ENCODE measurements at places on chromosomes 13 and 19.

- DNase-seq: no peak
Observed at GRCh38 chr19:56868446-56868845, 27.9 kb upstream of the PEG3 start.

- DNase-seq: no peak
Observed at GRCh38 chr19:18475762-18476331, 37.9 kb upstream of the ISYNA1 start.

GRCh38 chr13:35988648-35989081, 142.5 kb downstream of the DCLK1 start:
- no peak for DNase-seq

DNA sequence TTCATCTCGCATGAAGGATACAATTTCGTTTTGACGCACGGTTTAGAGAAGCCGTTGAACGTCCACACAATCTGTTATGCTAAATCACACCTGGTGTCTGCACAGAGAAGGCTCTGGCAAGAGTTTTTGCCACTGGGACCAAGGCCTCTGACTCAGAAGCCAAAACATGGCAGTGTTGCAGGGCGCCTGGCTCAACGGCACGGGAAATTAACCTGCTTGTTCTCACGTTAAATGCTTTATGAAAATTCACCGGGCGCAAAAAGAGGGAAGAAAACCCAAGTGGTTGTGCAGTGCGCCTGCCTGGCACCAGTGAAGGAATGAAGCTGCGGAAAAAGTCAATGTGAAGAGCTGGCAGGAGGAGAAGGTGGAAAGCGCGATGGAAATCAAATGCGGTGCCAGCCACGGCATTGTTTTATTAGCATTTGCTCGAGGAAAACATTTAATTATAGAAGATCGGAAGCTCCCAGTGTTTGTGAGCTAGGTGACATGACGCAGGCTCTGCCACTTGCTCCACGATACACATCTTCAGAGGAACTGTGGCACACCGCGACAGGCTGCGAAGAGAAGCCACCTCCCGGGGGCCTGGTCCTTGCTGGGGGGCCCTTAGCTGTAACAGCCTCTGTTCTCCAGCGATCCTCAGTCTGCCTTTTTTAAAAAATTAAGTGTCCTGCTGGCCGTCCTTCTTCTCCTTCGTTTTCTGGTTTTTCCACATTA, 126.2 kb downstream of the ZIC5 start:
- DNase-seq: no peak

- DNase-seq: peak; percentile 11
Observed at GRCh38 chr13:99495466-99496183, 5.6 kb upstream of the TM9SF2 start.

DNA sequence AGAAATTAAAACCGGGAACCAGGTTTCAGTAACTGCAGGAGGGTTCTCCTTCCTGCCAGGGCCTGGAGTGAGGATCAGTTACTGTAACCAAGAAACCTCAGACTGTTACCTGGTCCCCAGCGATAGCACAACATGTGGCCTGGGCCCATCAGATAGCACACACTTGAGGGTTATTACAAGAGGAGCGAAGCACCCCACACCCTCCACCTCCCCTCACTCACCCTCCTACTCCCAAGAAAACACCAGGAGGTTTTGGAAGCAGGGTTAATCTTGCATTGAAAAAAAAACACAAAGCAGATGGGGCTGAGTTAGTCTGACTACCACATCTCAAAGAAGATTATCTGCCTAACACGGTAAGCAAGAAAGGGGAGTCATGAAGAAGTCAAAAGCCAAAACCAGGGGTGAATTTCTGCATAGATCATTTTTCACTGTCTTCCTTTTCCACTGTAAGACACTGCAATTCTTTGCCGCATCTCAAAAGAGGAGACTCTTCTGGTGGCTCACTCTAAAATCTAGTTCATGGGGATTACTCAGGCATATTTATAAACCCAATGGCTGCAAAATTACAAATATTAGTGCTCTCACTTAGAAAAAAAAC, 75.9 kb upstream of the DOCK9 start:
- no peak for DNase-seq

- DNase-seq: no peak
Observed at GRCh38 chr19:55986487-55986886, at the start of gene NLRP5. Gene NLRP5 (plus strand): TSS chr19:55986775.

DNA sequence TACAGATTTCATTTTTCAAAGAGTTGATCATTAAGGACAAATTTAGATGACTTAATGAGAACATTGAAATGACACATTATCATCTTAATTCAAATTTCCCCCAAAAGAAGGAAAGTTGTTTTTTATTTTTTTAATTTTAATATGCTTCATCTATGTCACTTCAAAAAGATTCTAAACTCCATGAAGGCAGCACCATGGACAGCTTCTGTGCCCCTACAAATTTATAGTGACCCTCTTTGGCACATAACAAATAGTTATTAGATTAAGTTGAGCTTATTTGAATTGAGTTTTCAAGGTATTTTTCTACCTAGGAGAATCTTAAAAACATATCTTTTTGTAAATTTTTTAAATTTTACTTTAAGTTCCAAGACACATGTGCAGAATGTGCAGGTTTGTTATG, 198.6 kb downstream of the DCT start:
- no peak for DNase-seq

DNA sequence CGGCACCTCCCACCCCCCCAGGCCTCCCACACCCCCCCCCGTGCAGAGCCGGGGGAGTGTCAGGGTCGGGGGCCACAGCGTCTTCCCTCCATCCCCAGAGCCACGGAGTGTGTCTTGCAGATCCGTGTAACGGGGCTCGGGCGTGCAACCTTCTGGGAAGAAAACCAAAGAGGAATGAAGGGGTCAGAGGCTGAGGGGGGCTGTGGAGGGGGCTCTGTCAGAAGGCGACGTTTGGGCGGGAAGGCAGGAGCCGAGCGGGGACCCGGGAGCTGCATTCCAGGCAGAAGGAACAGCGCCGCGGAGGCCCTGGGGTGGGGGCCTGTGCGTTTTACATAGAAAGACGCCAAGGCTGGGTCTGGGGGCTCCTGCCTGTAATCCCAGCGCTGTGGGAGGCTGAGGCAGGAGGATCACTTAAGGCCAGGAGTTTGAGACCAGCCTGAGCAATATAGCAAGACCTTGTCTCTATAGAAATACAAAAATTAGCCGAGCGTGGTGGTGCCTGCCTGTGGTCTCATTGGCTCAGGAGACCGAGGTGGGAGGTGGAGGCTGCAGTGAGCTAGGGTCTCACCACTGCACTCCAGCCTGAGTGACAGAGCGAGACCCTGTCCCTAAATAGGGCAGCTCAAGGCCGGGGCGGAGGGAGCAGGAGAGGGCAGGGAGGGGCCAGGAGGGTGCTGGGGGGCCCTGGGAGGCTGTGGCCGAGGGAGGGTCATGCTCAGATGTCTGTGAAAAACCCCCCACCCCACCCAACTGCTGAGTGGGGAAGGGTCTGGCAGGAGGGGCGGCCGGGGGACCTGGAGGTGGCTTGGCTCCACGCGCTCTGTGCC, 27.8 kb downstream of the ARID3A start:
- DNase-seq: no peak

DNA sequence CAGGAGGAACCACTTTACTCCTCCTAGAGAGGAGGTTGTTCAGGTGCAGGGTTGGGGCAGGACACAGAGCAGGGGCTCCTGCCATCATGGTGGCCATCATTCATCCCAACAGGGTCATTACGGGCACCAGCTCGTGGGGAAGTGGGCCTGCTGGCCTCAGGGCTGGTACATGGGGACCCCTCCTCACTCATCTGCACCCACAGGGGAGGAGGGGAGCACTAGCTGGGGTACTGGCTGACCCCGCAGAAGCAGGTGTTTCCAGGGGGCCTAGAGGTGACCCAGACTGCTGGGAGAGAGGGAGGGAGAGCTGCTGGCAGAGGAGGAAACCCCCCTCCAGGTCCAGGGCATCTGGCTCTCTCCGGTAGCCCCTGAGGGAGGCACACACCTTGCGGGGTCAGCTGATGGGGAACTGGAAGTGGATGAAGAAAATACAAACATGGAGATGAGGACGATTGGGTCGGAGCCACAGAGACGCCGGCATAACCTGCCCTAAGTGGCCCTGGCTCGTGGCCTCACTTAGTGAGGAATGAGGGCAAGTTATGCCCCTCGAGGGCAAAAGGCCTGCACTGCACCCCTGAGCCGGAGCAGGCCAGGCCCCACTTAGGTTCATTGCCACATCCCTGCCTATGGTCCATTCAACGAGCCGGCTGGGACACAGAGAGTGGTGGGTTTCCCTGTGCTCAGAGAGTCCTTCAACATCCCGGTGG, 76.2 kb downstream of the SOX1 start:
- no peak for DNase-seq

GRCh38 chr19:41223431-41224234, 4.6 kb downstream of the AXL start:
- peak; percentile 93 for DNase-seq

DNA sequence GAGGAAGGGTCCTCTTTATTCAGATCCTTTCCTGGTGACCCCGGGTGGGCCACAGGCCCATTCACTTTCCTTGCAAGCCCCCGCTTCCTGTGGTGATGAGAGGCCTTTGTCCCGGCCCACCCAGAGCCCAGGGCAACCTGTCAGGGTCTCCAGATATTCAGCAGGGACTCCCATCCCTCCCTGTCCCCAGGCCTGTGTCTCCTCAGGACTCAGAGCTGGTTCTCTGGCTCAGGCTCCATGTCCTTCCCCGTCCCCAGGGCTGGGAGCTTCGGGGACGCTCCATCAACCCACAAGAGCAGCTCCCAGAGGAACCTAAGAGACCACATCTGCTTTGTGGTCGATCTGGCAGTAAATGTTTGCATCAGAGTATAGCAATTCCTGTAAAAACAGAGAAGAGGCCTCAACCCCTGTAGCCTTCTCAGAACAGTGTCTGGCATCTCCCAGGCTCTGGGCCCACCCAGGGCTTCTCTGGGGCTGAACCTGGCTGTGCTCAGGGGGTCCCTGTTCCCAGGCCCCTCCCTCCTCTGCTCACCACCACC, 7.8 kb downstream of the CEACAM4 start:
- no peak for DNase-seq

GRCh38 chr13:94192431-94192975, 287.0 kb downstream of the DCT start:
- peak; percentile 42 for DNase-seq

DNA sequence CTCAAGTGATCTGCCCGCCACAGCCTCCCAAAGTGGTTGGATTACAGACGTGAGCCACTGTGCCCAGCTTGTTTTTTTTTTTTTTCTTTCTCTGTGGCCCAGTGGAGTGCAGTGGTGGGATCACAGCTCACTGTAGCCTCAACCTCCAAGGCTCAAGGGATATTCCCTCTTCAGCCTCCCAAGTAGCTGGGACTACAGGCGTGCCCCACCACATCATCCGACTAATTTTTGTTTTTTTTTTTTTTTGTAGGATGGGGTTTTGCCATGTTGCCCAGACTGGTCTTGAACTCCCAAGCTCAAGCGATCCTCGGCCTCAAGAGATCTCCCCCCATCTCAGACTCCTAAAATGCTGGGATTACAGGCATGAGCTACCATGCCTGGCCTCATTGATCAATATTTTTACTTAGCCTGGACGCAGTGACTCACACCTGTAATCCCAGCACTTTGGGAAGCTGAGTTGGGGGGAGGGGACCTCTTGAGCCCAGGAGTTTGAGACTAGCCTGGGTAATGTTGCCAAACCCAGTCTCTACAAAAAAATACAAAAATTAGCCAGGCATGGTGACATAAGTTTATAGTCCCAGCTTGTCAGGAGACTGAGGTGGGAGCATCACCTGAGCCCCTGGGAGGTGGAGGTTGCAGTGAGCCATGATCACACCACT, 1.7 kb downstream of the SAE1 start:
- no peak for DNase-seq

GRCh38 chr13:79919091-79919490, 421.8 kb downstream of the SPRY2 start:
- DNase-seq: no peak

- DNase-seq: no peak
Observed at GRCh38 chr13:49587311-49587847, 2.0 kb upstream of the RCBTB1 start.

GRCh38 chr13:97310809-97311436, 88.8 kb downstream of the MBNL2 start:
- no peak for DNase-seq

- no peak for DNase-seq
Observed at GRCh38 chr13:78595495-78596398, 7.6 kb downstream of the POU4F1 start.

GRCh38 chr13:83733293-83733692, 149.0 kb downstream of the SLITRK1 start:
- no peak for DNase-seq

DNA sequence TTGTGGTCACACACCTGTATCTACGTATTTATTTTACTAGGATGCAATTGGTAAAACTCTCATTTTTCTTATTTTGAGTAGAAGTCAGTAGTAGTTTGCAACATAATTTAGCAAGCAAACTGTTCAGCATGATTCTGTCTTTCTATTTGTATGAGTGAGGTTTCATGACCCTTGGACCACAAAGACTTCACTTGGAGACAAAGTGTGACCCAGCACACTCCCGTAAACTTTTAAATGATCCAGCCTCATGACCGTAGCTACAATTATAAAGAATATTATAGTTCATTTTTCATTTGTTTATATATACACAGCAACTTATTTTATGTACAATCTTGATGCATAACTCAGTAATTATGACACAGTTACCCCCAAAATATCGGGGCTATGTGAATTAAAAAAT, 86.5 kb downstream of the ERCC5 start:
- DNase-seq: no peak
